Breast epithelium (tissue), 4 donors: ENCODE measurements at places on chromosomes 1 and 21. TPM values are rescaled to one million over a fixed set of nuclear protein-coding genes. Genes with fewer than 3 reads are reported as not detected.

The PDXK gene
- total RNA-seq = 51.5 TPM

The GSTM5 gene
- 1.8 TPM for total RNA-seq

The XCL1 gene
- not detected for total RNA-seq

The HSF2BP gene
- total RNA-seq = 0.32 TPM

DNA sequence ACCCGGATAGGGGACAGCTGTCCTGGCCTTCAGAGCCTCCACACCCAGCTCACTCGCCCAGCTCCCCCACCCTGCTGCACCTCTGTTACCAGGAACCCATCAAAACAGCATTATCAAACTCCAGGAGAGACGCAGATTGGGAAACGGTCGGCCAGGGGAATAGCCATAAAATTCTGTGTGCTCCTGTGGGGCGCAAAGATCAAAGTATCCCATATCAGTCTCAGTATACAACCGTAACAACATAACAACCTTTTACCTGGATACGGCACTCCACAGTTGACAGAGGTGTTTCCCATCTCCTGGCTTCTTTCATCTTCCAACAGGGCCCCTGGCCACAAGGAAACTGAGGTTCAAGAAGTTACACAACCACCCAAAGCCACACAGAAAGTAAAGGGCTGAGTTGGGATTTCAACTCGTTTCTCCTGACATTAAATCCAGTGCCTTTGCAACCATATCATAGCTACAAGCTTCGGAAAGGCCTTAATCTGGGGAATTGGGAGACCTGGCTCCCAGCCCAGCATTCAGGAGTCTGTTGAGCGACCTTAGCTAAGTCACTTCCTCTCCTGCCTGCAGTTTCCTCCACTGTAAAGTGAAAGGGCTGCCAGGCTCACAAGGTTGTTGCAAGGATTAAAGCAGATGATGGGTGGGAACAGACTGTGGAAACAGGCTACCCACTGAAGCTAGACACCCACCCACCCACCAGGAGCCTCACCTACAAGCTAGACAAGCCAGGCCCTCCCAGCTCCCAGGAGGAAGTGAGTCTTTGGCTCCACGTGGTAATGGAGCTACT is 8.1 kb upstream of the EPHB2 start:
- no peak for DNase-seq

DNA sequence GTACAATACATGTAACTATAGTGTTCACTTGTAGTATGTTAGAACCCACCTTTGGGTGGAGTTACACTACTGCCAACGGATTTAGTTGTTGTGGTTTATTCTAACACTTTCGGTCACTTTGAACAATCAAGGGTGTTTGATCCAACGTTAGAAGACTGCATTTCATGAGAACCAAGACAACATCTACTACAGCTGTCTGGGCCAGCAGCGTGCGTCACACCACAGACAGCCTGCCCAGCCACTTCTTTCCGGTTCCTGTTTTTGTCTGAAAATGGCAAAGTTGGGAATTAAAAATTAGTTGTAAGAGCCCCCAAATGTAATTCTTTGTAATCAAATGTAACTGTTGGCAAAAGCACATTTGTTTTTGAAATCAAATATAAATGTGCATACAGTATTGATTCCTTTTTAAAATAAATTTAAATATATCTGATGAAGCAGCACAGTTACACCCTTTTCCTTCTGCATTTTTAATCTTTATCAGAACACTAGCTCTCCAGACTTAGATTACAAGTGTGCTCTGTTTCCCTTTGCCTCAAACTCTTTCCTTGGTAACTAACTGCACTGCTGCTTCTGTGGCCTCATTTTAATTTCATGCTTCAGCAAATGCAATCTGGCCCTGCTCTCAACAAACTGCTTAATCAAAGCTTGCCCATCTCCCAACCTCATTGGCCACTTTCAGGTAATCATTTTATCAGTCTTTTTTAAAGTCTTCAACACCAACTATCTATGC is 86.6 kb upstream of the DPH5 start:
- DNase-seq = no peak

DNA sequence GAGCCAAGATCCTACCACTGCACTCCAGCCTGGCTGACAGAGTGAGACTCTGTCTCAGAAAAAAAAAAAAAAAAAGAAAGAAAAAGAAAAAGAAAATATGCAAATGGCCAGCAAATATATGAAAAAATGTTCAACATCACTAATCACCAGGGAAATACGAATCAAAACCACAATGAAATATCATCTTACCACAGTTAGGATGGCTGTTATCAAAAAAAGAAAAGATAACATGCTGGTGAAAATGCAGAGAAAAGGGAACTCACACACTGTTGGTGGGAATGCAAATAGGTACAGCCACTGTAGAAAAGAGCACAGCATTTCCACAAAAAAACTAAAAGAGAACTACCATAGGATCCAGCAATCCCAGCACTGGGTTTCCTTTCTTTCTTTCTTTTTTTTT is 477.5 kb downstream of the SMYD3 start:
- DNase-seq = no peak

GRCh38 chr1:54012008-54012325 is 6.0 kb downstream of the LDLRAD1 start:
- no peak for DNase-seq

DNA sequence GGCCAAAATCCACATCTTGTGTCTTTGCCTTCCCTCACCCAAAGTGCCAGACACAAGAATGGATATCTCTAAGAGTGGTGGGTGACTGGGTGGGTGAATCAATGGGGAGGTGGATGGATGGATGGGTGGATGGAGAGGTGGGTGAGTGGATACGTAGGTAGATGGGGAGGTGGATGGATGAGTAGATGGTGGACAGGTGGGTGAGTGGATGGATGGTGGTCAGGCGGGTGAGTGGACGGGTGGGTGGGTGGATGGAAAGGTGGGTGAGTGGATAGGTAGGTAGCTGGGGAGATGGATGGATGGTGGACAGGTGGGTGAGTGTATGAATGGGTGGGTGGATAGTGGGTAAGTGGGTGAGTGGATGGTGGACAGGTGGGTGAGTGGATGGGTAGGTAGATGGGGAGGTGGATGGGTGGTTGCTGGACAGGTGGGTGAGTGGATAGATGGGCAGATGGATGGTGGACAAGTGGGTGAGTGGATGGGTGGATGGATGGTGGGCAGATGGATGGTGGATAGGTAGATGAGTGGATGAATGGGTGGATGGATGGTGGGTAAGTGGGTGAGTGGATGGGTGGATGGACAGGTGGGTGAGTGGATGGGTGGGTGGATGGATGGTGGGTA is 34.2 kb downstream of the SLC19A1 start:
- no peak for DNase-seq

- DNase-seq = peak; percentile 40
Observed at GRCh38 chr1:29237852-29238619, 1.7 kb downstream of the PTPRU start.

DNA sequence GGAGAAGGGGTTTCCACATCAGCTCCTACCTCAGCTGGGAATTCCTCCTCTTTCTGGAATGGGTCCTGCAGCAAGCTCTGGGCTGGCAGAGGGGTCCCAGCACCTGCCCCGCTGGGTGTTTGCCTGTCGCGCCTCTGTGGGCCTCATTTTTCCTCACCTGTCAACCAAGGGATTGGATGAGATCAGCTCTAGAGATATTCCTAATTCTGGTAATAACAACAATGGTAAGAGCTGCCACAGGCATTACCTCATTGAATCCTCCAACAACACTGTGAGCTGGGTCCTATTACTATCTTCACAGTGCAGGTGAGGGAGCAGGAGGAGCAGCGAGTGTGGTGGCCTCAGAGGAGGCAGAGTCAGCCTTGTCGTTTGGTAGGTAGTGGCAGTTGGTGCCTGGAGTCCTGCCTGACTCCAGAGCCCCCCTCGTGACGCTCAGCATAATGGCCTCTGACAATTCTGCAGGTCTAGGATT is 23.3 kb upstream of the PAX7 start:
- DNase-seq = peak; percentile 46

DNA sequence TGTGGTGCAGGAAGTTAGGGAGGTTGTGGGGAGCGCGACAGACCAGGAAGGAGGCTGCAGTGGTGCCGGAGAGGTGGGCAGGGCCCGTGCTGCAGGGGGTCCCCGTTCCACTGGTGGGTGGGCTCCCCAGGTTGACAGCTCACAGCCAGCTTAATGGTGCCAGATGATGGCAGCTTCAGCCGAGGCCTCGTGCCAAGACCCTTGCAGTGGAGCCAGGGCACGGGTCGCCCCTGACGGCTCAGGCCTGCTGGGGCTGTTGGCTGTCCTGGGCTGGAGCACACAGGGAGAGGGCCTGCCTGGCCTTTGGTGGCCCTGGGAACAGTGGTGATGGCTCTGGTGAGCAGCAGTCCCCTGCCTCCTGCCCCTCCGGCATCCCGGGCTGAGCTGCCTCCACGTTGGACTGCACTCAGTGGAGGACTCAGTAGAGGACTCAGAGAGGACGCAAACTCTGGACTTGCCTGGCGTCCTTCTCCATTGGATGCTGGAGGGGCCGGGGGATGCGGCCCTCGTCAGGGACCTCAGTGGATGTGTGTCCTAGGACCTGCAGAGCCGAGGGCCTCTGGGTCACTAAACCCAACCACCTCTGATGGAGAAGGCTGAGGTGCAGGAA is 46.8 kb upstream of the CCDC27 start:
- no peak for DNase-seq

DNA sequence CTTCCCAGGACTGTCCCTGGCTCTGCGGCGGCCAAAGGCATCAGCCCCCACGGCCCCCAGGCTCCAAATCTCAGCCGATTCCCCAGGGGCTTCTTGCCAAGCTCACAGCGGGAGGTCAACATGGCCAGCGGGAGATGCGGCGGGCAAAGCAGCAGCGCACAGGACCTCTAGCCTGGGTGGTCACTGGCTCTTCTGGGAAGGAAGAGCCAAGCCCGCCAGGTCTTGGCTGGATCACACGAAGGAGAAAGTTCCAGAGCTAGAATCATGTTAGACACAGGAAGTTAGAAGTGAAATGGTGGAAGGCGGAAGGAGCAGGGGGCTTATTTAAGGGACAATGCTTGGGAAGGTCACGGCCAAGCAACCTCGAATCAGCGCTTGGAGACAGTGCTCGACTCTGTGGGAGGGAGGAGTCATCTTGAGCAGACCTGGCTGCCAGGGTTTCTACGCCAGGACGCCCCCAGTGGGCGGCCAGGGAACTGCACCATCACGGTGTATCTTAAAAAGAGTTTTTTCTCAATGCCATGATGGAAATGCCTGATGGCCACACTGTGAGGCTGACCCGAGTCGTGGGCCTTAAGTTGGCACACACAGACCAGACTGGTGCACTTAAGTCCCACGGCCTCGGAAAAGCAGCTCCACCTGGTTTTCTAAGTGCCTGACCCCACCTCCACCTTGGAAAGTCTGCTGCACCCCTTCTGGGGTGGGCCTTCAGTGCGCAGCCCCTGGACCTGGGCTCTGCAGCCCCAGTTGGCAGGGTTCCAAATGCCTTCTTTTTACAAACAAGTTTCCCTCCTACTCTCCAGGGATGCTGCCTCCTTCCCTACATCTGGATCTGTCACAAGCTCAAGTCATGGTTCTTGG is 29.3 kb downstream of the SLC66A1 start:
- no peak for DNase-seq

DNA sequence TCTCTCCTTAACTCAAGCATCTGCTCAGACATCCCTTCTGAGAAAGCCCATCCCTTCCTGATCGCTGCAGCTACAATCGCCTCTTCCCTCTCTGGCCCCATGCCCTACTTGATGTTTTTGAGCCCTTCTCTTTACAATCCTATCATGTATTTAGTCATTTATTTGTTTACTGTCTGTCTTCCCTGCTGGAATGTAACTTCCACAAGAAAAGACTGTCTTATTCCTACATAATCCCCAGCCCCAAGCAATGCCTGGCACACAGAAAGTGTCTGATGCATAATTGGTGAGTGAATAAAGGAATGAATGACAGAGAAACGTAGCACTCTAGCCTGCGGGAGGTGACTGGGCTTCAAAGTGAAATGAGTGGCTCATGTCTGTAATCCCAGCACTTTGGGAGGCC is 25.4 kb downstream of the ECE1 start:
- DNase-seq = no peak

DNA sequence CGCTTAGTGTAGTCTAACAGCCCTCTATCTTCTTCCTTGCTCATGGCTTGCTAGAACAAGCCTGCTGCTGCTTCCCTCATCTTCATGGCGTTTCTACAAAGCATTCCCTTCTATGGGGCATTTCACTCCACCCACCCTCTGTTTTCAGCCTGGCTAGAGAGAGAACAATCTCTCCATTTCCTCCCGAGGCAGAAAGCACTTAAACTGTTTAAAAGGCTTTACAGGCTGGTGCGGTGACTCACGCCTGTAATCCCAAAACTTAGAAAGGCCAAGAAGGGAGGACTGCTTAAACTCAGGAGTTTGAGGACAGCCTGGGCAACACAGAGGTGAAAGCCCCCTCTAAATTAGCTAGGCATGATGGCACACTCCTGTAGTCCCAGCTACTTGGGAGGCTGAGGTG is 17.8 kb downstream of the ORC1 start:
- no peak for DNase-seq

GRCh38 chr1:25754470-25755181 is 45.4 kb upstream of the SELENON start:
- no peak for DNase-seq

DNA sequence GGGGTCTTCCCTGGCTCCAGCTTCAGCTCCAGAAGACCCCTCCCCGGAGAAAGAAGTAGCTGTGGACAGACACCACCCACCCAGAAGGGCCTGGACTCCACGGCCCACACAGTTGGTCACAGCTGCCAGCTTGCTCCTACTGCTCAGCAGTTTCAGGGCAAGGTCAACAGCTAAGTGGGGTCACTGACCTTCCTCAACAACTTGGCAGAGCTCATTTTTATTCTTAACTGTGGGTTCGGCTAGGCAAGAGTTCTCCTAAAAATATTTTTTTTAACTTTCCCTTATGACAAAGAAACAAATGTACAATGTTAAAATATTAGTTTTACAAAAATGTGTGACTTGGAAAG is 41.9 kb downstream of the CTNNBIP1 start:
- DNase-seq = no peak

GRCh38 chr1:202576816-202577215 is 133.4 kb downstream of the SYT2 start:
- peak; percentile 65 for DNase-seq

GRCh38 chr1:232528472-232529089 is 101.4 kb downstream of the SIPA1L2 start:
- DNase-seq = no peak

- DNase-seq = no peak
Observed at GRCh38 chr1:48610628-48611542, 138.9 kb upstream of the SPATA6 start.

DNA sequence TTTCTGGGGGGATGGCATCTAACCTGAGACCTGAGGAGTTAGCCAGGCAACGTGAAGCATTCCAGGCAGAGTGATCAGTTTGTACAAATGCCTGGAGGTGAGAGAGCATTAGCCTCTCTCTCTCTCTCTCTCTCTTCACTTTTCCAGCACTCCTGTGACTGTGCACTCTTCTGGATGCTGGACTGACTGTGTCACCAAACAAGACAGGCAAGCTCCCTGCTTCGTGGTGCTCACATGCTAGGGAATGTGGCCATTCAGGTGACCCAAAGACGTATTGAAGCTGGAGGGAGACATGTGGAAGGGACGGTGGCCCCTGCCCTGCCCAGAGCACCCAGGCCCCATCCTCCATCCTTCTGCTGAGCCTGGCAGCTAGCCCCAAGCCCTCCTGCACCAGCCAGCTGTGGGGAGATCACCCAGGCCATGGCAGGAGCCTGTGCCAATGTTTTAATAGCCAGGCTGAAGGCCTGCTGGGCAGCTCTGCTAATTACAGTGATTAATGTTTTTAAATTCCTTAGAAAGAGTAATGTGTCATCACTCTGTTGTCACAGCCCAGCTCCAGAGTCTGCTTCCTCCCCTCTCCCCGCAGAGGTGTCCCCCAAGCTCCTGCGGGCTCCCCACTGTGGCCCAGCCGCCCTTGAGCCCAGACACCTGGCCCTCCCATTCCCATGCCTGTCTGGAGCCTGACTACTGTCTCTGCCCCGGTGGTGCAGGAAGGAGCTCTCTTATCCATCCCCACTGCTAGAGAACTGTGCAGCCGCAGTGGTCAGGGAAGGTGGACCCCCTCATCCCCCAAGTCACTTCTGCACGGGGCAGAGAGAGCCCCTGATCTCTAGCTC is 48.9 kb downstream of the UBIAD1 start:
- no peak for DNase-seq
